H1 (cell line): ENCODE measurements at places on chromosomes 7 and 10. TPM values are rescaled to one million over a fixed set of nuclear protein-coding genes. Genes with fewer than 3 reads are reported as not detected.

GRCh38 chr10:86798611-86799010, 42.2 kb downstream of the BMPR1A start:
- no peak for DNase-seq

GRCh38 chr10:97383159-97383558, 18.0 kb downstream of the RRP12 start:
- DNase-seq: no peak

DNA sequence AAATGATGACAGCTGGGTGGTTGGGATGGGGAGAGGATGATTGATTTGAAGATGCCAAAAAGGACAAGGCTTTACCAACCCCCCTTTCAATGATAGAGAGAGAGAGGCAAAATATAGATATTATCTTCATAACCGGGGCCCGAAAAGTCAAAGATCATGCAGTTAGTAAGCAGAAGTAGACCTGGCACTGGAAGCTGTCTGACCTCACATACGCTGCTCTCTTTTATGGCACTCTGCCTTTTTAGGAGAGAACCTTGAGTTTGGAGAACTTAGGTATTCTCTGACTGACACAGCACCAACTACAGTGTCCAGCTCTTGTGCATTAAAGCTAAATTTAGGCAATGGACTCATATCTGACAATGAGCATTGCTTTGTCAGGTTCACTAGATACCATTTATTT, 30.7 kb downstream of the CNNM2 start:
- DNase-seq: no peak

The TASOR2 gene
- 73.8 and 74.9 TPM in 2 replicates for total RNA-seq

DNA sequence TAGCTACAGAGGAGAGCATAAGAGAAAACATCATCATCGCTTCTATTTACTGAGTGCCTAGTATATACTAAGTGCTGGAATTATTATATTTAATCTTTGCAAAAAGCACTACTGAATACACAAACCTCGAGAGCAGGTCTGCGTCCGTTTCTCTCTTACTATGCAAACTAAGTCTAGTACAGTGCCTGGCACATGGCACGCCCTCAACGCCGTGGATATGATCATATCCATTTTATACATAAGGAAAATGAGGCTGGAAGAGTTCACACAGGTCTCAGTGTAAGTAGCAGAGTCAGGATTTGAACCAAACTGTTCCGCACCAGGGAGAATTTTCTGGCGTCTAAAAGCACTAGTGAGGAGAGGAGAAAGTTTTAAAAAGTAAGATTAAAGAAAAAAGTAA, 17.6 kb downstream of the MXI1 start:
- peak; percentile 30 for DNase-seq

GRCh38 chr10:89783406-89783805, 82.0 kb downstream of the KIF20B start:
- DNase-seq: no peak

GRCh38 chr7:139436806-139437205, 46.7 kb downstream of the KLRG2 start:
- DNase-seq: no peak

GRCh38 chr7:45384499-45384898, 189.7 kb upstream of the ADCY1 start:
- no peak for DNase-seq

- DNase-seq: no peak
Measured at GRCh38 chr7:69276011-69276729, 322.1 kb upstream of the AUTS2 start.

GRCh38 chr10:80407812-80408241, 524 bp upstream of the PRXL2A start:
- DNase-seq: no peak

DNA sequence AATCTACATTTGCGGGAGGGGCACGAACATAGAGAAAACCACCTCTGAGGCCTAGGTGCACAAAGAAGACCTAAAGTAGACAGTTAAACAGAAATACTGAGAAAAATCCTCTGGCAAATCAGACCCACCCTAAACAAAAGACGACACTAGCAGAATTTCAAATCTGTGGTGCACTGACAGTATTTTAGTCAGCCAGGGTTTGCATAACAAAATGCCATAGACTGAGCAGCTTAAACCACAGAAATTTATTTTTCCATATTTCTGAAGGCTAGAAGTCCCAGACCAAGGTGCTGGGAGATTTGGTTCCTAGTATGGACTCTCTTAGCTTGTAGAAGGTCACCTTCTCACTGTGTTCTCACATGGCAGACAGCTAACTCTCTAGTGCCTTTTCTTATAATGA, 26.3 kb downstream of the IPMK start:
- DNase-seq: no peak

GRCh38 chr7:42274053-42274452, 37.0 kb upstream of the GLI3 start:
- no peak for DNase-seq

The TMEM225B gene
- total RNA-seq: not detected in 2 replicates

The GIMAP6 gene
- total RNA-seq: not detected in 2 replicates

DNA sequence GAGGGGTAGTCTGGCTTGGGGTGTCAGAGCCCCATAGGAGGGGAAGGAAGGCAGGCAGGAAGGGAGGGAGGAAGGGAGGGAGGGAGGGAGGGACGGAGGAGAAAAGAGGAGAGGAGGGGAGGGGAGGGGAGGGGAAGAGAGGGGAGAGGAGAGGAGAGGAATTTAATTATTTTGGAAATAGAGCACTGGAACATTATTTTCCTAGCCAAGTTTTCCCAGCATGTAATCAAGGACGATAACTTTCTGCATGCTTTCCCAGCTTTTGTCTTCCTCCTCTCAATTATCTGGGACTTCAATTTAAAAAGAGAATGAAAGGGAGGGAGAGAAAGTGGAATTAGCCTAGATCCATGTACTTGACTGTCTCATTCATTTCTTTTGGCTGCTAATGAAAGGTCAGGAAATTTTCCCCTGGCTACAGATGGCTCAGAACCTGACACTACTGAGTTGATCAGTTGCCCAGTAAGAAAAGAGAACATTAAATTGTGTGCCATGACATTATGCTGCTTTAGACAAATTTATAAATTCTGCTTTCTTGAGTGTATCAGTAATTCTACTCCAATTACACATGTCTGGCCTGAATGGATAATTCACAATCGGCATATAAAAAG, 148.8 kb downstream of the LRRC4 start:
- no peak for DNase-seq

The AKR1C8 gene
- total RNA-seq: not detected in 2 replicates

DNA sequence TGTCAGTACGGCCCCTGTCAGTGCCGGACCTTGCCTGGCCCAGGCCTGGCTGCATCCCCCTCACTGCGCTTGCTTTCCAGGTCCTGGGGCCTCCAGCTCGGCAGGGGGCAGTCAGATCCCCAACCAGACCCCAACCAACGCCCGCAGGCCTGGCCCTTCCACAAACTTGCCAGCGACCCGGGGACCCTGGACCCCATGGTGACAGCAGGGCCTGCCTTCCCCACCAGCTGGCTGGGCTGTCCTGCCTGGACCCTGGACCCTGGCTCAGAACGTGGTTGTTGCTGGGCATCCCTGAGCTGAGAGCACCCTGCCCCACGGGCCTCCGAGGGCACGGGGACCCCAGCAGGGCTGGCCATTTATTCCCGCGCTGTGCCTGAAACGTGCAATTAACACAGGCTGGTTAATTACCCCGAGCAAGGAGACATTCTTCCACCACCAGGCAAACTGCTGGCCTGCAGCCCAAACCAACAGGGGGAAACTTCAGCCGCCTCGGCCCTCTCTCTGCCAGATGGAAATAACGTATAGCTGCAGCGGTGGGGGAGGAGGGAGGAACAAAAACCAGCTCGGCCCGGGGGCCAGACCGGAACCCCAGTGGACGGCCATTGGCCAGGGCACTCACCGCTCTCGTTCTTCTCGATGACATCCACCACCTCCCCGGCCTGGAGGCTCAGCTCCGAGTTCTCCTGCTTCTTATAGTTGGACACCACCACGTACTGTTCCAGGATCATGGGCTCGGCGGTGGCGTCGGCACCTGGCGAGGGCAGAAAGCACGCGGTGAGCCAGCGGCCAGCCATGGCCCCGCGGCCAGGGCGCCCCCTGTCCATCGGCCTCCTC, 167.1 kb downstream of the NEURL1 start:
- DNase-seq: no peak

DNA sequence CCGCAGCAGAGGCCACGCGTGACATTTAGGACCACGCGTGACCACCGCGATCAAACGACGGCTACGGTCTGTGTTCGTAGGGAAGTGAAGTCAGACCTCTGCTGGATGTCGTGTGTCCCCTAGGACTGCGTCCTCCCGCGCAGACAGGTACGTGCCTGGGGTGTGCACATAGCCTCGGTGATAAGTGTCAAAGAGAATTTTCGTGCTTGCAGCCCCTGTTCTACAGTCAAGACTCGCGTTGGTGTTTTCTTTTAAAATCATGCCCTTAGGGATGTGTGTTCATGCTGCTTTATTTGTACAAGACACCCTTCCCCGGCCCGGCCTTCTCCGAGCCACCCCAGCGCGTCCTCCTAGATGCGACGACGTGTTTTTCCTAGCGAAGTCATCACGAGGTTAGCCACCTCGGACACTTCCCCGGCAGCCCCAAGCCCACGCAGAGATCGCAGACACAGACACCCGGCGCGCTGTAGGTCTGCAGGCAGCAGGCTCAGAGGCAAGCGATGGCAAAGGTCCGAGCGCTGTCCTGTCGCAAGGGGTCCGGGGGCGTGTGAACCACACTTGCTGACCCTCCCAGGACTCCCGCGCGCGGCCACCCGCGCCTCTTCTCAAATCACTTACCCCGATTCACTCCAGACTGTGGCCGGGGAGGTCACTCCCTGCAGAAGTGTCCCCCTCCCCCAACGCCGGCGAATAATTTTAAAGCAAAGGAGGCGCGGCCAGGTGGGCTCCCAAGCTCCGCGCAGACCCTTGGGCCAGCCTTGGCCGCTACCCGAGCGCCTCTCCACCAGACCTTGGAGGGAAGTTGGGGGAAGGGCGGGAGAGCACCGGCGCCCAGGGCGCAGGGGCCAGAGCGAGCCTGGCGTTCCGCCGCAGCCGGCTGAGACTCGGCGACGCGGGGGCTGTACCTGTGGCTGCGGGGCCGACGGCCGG, 552 bp downstream of the MKX start:
- no peak for DNase-seq

The HIBADH gene
- total RNA-seq: 29.9 and 30.1 TPM in 2 replicates

GRCh38 chr10:11687779-11688447, 54.3 kb upstream of the ECHDC3 start:
- DNase-seq: no peak

The TMEM140 gene
- total RNA-seq: not detected in 2 replicates

The PPA1 gene
- 181 and 191 TPM in 2 replicates for total RNA-seq

The DGKB gene
- 2.0 and 2.6 TPM in 2 replicates for total RNA-seq

DNA sequence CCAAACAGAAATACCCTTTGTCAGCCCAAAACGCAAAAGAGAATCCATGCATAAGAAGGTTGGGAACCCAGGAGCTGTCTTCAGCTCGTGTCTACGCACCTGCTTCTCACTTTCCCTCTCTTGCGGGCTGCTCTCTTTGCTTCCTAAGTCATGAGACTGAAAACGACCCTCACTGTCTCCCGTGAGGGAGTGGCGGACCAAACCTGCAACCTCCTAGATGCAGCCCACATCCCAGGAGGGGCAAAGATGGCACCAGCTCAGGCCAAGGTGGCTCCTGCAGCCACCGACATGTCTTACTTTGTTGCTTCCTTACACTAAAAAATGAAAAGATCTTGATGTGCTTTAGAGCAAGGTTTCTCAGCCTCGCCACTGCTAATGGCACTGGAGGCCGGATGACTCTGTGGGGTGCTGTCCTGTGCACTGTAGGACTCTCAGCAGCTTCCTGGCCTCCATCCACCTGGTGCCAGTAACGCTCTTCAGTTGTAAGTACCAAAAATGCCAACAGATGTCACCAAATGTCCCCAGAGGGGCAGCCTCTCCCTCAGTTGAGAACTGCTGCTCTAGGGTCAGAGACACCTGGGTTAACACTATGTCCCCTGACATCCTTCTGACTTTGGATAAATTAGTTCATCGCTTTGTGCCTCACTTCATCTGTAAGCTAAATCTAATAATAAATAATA, 179.8 kb upstream of the PFKP start:
- DNase-seq: no peak

The PAX4 gene
- total RNA-seq: not detected in 2 replicates

The ABCC2 gene
- 0.42 and 1.1 TPM in 2 replicates for total RNA-seq

- no peak for DNase-seq
Measured at GRCh38 chr7:4207011-4207410, 475.1 kb upstream of the FOXK1 start.

- DNase-seq: no peak
Measured at GRCh38 chr7:151436446-151437158, 3.3 kb downstream of the CRYGN start.

GRCh38 chr10:74049955-74050354, 52.0 kb downstream of the VCL start:
- no peak for DNase-seq

DNA sequence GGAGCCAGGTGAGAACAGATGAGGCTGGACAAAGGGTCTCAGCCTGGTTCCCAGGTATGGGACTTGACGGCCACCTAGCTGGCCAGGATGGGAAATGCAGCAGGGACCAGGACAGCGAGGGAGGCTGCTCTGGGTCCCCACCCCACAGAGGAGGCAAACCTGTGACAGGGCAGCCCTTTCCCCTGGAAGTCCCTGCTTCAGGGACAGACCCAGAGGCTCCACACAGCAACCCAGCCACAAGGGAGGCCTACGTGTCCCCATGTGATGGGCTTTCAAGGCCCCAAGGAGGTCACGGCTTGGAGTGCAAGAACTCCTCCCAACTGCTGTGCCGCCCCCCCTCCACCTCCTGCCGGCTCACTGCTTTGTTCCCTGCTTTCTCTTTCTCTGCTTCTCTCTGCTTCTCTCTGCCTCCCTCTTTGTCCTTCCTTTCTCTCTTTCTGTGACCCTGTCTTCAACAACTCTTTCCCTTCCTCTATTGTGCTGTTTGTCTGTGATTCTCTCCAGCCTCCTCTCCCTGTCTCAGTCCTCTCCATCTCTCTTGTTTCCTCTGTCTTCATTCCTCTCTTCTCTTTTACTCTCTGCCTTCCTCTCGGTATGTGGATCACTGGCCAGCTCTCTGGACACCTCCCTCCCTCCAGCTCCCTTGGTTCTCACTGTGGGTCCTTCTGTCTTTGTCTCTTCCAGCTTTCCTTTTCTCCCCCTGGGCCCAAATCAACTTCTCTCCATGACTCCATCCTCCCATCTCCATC, 9.6 kb upstream of the EIF5AL1 start:
- DNase-seq: peak; percentile 29

The LOXL4 gene
- total RNA-seq: 0.13 and 0.42 TPM in 2 replicates

- no peak for DNase-seq
Measured at GRCh38 chr7:108535257-108535656, 9.3 kb upstream of the PNPLA8 start.

GRCh38 chr7:3302681-3303320, 1.7 kb downstream of the SDK1 start:
- no peak for DNase-seq

The VOPP1 gene
- 82.7 and 83.0 TPM in 2 replicates for total RNA-seq

GRCh38 chr7:70472601-70473237, 659.2 kb upstream of the GALNT17 start:
- no peak for DNase-seq

The PDK4 gene
- 0.23 and 0.26 TPM in 2 replicates for total RNA-seq

DNA sequence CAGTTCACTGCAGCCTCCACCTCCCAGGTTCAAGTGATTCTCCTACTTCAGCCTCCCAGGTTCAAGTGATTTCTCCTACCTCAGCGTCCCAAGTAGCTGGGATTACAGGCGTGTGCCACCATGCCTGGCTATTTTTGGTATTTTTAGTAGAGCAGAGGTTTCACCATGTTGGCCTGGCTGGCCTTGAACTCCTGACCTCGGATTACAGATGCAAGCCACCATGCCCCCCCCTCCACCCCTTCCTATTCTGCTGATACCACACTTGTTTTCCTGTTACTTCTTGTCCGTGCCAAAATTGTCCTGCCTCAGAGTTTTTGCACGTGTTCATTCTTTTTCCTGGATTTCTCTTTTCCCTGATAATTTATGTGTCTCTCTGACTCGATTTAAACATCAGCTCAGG, 62.5 kb downstream of the R3HCC1L start:
- no peak for DNase-seq
